ENCODE measurements at places on chromosomes 11 and 22.

DNA sequence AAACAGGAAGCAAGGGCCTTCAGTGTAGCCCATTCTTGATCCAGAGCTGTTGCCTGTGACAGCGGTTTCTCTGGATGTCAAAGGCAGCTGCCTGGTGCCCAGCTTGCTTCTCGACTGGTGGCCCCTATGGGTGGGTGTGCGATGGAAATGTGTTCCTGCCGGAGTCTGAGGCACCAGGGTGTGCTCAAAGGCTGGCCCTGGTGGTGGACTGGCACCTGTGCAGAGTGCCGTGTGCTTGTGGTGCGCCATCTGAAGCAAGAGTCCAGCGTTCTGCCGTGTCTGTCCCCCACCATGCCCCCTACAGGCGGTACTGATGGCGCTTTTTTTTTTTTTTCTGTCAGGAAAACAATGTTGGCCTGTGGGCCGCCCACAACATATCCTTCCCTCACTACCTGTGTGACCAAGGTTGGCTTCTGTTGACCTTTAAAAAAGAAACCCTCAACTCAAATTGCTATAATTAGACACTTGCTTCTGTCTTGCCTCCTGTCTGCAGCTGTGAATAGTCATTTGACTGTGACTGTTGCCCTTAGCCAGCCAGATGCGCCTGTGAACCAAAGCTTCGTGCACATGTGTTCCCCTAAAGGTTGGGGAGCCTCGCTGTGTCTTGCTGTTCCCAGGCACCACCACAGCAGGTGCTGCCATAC, 4.7 kb upstream of the RANBP1 start:
- no peak for DNase-seq

- DNase-seq = no peak
Measured at GRCh38 chr11:11534981-11535380, 86.8 kb downstream of the GALNT18 start.

DNA sequence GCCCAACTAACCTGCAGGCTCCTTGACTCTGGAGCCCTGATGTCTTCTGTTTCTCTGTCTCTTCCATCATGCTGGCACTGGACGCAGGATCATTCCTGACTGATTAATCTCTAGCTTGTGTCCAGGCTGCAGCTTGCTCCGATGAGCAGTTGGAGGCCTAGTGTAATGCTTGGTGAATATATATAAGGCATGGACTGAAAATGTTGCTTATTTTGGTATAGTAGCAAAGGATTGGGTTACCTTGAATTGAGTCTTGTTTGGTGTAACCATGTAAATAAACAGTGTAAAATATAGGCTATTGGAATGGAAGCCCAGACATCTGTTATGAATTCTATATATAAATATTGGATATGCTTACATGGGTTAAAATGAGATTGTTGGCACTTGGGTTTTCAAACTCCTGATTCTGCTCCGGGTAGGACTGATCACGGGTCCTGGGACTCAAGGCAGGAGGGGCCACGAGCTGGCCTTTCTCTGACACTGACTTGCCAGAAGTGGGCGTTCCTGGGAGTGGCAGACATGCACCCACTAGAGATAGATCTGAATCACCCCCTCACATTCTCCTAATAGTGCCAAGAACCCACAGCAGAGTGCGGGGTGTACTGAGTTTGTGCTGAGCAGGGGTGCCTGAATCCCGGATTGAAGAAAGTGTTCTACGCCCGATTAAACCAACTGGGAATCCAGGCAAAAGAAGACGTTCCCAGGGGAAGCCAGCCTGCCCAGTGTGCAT, 25.8 kb downstream of the LRP5 start:
- peak; percentile 97 for DNase-seq

DNA sequence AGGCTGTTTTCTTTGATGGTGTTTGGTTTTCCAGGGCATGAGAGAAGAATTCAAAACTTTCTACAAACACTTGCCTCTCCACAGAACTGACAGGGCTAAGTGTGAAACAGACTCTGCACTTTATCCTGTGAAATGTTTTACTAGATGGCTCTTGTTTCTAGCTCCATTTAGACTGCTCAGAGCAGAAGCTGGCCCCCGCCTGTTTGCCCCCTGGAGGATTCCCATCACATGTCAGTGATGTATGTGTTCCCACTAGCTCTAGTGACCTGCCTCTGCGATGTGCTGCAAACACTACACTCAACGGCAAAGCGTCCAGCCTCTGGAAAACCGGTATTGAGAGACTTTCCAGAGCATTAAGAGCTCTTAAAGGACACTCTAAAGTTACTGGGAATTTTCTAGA, 41.4 kb upstream of the PCF11 start:
- no peak for DNase-seq

- no peak for DNase-seq
Measured at GRCh38 chr22:27635852-27636251, 165.7 kb downstream of the MN1 start.

DNA sequence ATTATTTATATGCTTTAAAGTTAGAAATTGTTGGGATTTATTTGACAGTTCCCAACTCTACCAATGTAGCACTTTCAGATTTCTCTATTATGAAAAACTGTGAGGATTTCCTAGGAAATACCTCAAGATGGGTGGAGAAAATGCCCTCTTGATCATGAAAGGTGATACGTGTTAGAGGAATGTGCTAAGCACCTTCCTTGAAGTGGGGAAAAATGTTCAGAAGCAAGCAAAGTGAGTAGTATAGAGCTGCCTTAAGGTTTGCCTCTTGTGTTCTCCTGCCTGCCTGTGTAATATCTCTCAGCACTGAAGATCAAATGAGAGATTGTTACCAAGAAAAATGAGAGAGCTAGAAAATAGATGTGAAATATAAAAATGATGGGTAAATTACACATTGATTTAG, 58.2 kb downstream of the YAP1 start:
- no peak for DNase-seq

DNA sequence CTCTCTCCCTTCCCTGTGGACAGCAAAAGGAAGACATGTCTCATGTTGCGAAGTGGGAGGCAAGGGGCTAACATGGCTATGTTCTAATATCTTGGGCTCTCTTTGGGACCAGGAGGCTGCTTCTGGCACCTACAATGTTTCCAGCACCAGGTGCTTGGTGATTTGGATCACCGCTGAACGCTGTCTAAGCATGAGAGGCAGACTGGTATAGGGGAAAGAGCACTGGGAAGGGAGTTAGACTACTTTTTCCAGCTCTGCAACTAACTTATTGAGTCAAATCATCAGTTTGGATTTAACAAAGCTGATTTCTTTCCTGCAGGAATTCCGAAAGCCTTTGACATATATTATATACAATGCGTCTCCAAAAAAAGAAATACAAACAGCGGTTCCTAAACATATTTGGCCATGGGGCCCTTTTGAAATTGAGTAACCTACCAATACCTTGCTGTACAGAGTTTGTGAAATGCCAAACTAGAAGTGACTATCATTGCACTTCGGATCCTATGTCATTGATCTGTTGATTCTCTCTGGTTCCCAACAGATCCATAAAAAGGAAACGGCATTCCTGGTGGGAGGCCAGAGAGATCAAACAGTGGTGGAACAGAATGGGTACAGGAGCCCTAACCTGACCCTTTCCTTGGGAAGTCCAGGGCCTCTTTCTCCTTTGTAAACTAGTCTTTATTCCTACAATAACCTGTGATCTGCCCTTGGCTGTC, 37.8 kb downstream of the FBXO7 start:
- no peak for DNase-seq

GRCh38 chr22:40418366-40419201, 48.2 kb downstream of the SGSM3 start:
- DNase-seq = no peak

GRCh38 chr11:84720706-84721402, 906.3 kb downstream of the DLG2 start:
- DNase-seq = no peak
